Esophagus squamous epithelium (tissue), 5 donors: ENCODE measurements at places on chromosomes 13 and 19. TPM values are rescaled to one million over a fixed set of nuclear protein-coding genes. Genes with fewer than 3 reads are reported as not detected.

The CALR3 gene
- total RNA-seq, result not detected

The RETN gene
- not detected for total RNA-seq

The ZNF729 gene
- not detected for total RNA-seq

The POSTN gene
- total RNA-seq, result 2.1 TPM

The ZSCAN4 gene
- not detected for total RNA-seq

The MAST1 gene
- total RNA-seq, result 0.42 TPM

The MCEMP1 gene
- 0.97 TPM for total RNA-seq

The TEX29 gene
- total RNA-seq, result not detected

The NCR1 gene
- total RNA-seq, result not detected
